Breast epithelium (tissue), 4 donors: ENCODE measurements at places on chromosomes 6 and 20.

- DNase-seq: no peak
Measured at GRCh38 chr20:22243067-22243466, 341.3 kb downstream of the FOXA2 start.

GRCh38 chr6:107128175-107128574 is 12.9 kb upstream of the BEND3 start:
- no peak for DNase-seq

GRCh38 chr6:50927800-50928199 is 109.1 kb downstream of the TFAP2B start:
- DNase-seq: no peak

DNA sequence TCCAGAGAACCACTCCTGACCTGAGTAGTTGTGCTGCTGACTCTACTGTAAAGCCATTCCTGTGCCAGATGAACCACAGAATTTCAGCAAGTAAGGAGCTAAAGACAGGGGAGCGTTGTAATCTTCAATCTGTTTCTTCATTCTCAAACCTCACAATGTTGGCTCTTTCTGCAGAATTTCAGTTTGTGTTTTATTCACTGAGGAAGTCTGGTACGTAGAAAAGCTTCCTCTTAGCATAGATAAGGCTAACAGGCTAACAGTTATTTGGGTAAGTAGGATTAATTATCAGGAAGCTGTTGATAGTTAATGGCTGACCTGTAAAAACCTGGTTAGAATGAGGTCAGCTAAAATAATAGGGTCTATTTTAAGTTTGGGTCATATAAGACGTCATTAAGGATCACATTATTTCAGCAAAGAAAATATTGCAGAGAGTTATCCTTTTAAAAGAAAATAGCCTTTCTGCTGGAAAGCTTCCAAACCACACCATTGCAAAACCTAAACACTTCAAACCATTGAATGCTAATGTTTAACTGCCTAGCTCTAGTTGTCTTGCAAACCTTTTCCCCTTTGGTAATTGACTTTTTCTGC is 14.1 kb upstream of the TENT5A start:
- no peak for DNase-seq

- DNase-seq: peak; percentile 55
Measured at GRCh38 chr20:39885975-39886649, 802.9 kb downstream of the MAFB start.

DNA sequence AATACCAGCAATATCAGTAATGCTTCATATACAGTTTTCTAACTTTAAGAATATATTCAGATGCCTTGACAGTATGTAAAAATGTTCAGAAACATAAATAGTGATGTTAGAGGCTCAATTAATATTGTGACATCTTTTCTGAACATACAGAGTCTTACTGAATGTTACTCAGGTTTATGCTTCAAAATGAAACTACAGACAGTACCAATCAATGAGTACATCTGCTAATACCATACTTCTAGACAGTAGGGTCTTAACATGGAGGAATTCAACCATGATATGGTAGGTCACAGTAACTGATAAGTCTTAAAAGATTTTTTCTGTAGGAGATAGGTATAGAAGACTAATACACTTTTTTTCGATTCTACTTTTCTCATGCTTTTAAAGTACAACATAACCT is 8.3 kb downstream of the GCLC start:
- no peak for DNase-seq

DNA sequence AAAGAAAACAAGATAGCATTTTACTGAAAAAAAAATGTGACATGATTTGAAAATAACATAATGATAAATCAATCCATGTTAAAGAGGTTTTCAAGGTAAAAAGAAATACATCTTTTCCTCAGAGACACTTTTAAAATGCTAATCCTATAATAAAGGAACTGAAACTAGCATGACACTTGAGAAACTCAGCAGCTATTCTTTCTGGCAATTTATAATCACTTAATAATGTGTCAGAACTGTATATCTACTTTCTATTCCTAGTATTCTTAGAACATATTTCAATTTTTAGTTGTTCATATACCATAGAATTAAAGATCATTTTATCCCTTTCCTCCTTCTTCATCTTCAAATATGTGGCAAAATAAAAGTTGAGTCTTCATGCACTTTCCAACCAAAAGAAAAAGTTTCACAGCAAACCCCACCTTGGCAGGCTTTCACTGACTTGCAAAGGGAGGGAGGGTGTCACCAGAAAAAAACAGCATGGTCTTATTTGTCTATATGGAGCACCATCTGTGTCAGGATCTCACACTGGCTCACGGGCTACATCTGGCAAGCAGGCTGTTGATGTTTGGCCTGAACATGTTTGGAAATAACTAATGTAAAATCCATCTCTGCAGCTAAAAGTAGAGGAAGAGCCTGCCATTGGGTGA is 48.5 kb downstream of the FHL5 start:
- DNase-seq: no peak

GRCh38 chr6:128305228-128305627 is 215.2 kb downstream of the PTPRK start:
- no peak for DNase-seq

DNA sequence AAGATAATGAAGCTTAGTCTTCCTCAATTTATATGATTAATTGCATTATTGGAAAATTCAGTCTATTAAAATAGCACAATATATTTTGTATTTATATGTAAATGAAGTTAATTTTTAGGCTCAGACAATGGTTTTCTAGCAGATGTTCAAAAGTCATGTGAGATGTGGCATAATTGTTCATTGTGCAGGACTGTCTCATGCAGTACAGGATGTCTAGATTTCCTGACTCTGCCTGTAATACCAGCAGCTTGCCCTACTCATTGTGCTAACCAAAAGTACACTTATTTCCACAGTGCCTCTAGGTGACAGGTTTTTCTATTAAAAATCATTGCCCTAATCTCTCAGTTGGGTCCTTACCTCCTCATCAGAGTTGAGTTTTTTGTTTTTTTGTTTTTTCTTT is 12.4 kb downstream of the RALGAPB start:
- no peak for DNase-seq

DNA sequence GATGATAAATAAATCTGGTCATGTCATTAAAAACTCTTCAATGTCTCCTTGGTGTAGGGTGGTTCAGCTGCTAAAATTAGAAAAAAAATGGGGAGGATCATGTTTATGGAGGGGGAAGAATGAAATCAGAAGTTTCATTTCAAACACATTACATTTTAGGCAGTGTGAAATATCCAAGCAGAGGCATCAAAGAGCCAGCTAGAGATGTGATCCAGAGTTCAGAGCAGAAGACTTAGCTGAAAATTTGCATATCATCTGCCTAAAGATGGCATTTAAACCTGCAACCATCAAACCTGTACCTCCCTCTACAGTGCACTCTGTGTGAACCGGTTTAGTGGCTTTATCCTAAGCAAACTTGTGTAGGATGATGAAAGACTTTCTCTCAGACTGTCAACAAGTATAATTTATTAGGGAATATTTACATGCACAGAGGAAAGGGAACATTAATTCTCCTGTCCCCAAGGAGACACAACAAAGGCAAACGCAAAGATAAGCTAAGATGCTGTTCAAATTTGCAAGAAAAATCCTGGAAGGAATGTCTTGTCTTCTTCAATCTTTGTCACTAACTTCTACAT is 84.8 kb upstream of the PLEKHG1 start:
- DNase-seq: no peak

- DNase-seq: no peak
Measured at GRCh38 chr6:144731229-144731628, 446.1 kb downstream of the UTRN start.

DNA sequence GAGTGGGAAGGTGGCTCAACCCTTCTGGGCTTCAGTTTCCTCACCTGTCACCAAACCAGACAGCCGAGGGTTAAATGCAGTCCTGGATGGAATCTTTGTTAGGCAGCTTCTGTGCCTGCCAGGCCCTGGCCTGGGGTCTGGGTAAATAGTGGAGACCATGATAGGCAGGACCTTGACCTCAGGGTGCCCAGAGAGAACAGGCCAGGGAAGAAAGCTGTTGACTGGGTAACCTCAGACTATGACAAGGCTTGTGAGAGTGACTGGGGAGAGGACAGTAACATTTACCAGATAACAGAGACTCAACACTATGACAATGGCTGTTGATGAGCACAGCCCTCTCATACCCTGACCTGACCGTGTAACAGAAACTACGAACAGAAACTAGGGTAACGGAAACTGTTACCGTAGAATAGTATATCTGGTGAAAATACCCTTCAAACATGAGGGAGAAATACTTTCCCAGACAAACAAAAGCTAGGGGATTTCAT is 218.3 kb downstream of the PREX1 start:
- no peak for DNase-seq

GRCh38 chr6:19587238-19587942 is 249.8 kb upstream of the ID4 start:
- DNase-seq: no peak

- DNase-seq: no peak
Measured at GRCh38 chr6:154247119-154247861, 109.3 kb downstream of the IPCEF1 start.

- DNase-seq: no peak
Measured at GRCh38 chr6:163761481-163761880, 347.0 kb downstream of the QKI start.

GRCh38 chr6:13611715-13612114 is 3.4 kb upstream of the NOL7 start:
- DNase-seq: no peak

DNA sequence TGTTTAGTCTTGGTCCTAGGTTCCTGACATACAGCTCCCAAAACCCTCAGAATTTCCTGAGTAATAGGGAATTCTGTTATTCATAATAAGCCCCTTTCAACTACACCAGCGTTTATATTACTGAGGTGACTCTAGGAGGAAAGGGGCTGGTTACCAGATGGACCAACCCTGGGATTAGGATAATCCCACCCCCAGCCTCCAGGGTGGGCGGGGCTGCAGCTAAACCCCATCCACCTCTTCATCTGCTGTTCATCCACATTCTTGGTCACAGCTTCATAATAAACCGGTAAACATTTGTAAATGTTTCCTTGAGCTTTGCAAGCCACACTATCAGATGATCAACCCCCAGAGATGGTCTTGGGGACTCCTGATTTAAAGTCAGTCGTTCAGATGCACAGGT is 38.3 kb downstream of the NINL start:
- DNase-seq: no peak

DNA sequence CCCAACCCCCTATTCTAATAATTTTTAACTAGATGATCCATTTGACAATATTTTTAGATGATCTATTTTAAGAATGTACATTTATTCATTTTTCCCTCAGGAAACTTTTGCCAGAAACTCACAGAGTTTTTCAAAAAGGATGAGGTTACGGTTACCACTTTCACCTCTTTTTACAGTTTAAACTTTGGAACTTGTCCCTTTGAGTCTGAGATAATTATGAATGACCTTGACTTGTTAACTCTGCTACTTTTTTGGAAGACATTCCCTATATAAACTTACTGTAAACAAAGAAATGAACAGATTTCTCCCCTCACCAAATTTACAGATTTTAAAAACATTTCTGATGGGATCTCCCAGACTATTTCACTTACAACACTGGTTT is 18.4 kb upstream of the BLOC1S5 start:
- no peak for DNase-seq

- DNase-seq: no peak
Measured at GRCh38 chr6:144133225-144133821, 17.0 kb upstream of the STX11 start.

GRCh38 chr20:37564388-37565133 is 36.9 kb upstream of the BLCAP start:
- no peak for DNase-seq

DNA sequence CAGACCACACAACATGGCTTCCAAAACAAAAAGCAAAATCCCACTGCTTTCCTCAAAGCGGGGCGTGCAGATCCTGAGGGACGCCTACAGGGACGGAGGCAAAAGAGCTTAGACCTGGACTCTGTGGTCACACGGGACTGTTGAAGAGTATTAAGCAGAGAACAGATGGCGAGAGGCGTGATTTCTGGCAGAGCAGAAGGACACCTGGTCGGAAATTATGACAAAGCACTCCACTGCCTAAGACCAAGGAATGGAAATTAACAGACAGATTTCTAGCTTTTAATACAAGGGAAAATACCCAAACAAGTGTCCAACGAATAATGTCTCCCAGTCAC is 15.4 kb downstream of the CST7 start:
- DNase-seq: no peak

DNA sequence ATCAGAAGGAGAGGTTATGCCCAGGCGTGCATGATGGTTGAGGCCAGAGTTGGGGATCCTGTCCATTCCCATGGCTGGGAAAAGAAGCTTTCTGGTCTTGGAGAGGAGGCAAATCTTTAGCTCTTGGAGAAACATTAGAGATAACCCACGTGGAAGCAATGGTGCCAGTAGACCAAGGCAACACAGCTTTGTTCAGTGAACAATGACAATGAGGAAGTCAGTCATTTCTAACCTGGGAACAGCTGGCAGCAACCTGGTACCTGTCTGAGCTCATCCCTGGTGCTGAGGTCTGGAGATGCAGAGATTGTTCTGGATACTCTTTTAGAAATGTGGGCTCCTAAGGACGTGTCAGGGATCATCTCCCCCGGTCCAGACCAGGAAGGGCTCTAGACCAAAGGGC is 76.7 kb upstream of the PAX1 start:
- no peak for DNase-seq

- DNase-seq: no peak
Measured at GRCh38 chr20:10625641-10626040, 48.2 kb downstream of the JAG1 start.

- no peak for DNase-seq
Measured at GRCh38 chr6:46175976-46176375, 5.2 kb upstream of the ENPP5 start.

- no peak for DNase-seq
Measured at GRCh38 chr20:46036370-46036769, 7.4 kb downstream of the SLC12A5 start.

DNA sequence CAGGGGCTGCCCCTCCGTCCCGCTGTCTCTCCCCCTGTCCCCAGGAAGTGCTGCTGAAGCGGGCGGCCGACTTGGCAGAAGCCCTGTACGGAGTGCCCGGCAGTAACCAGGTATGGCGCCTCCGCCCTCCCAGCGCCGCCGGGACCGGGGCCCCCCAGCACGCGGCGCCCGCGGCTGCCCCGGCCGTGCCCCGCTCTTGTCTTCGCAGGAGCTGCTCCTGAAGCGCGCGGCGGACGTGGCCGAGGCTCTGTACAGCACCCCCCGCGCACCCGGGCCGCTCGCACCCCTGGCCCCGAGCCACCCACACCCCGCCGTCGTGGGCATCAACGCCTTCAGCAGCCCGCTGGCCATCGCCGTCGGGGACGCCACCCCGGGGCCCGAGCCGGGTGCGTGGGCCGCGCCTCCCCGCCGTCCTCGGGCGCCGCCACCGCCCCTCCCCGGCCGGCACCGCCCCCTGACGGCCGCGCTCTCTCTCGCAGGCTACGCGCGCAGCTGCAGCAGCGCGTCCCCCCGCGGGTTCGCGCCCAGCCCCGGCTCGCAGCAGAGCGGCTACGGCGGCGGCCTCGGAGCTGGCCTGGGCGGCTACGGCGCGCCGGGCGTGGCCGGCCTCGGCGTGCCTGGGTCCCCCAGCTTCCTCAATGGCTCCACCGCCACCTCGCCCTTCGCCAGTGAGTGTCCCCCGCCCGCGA is 48.4 kb downstream of the CPXM1 start:
- no peak for DNase-seq

DNA sequence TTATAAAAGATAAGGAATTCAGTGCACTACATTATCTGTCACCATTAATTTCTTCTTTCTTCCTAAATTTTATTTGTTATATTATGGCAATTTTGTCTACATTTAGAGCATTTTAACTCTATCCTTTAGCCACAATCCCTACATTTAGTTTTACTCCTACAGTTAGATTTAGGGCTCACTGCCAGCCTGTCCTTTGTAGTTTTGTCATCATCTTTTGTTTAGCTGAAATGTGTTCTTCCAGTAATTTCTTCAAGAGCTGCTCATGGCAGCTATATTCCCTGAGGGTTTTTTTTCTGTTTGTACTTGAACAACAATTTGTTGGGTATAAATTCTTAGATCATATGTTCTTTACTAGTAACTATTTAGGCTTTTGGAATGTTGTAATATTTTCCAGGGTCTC is 72.7 kb upstream of the B3GAT2 start:
- no peak for DNase-seq
